AG04450 (cell line): ENCODE measurements at places on chromosomes 3 and 15.

GRCh38 chr15:56454836-56455235, 10.1 kb downstream of the MNS1 start:
- DNase-seq = no peak

DNA sequence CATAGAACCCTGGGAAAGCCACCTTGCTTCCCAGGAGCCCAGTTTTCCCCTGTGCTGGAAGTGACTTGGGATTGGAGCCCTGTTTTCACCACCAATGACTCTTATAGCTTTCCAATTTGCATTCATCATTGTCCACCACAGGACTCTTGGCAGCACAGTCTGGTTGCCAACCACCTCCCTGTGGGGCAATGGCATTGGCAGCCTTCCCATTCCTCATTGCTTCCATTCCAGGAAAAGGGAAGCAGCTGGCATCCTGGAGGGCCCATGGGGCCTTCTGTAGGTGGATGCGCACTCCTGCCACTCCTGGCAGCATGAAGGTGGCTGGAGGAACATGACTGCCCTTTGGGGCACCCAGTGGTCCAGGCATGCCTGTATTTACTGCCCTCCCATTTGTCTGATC, 57.7 kb downstream of the FEM1B start:
- DNase-seq = no peak

GRCh38 chr15:26182441-26182840, 319.3 kb upstream of the ATP10A start:
- DNase-seq = no peak

GRCh38 chr15:29480949-29481348, 211.3 kb upstream of the NSMCE3 start:
- DNase-seq = no peak

DNA sequence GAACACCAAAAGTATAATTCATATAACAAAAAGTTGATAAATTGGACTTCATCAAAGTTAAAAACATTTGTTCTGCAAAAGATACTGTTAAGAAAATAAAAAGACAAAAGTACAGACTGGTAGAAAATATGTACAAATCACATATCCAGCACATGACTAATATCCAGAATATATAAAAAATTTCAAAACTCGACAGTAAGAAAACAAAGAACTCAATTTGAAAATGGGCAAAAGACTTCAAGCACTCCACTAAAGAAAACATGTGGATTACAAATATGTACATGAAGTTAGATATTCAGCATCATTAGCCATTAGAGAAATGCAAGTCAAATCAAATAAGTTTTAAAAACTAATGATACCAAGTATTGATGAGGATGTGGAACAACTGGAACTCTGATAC, 6.7 kb downstream of the GK5 start:
- DNase-seq = no peak

DNA sequence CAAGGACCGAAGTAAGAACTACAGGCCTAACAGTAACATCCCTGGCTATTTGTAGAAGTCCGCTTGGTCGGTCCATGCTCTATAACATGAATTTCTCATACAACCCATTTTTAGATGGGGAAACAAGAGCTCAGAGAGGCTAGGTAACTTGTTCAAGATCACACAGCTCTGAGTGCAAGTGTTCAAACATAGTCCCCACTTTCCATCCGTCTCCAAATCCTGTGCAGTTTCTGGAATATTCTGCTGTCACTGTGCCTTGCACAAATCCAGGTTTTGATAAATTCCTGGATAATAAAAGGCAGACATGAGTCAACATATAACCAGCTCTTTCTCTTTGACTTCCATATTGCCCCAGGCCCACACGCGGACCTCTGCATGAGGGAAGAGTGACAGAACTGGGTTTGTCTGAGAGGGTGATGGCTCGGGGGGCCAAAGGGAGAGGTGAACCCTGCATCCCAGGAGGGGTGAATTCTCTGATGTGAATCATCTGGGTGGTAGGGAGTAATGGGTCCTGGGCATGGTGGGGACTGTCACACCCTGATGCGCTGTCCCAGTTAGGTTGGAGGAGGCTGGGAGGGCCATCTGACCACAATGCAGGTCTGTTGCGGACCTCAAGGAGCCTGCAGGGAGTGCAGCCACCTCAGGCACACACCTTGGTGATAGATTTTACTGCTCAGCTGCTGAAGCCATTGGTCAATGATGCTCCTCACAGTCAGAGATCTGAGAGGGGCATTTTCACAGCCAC, 162.2 kb downstream of the SMAD6 start:
- DNase-seq = no peak

DNA sequence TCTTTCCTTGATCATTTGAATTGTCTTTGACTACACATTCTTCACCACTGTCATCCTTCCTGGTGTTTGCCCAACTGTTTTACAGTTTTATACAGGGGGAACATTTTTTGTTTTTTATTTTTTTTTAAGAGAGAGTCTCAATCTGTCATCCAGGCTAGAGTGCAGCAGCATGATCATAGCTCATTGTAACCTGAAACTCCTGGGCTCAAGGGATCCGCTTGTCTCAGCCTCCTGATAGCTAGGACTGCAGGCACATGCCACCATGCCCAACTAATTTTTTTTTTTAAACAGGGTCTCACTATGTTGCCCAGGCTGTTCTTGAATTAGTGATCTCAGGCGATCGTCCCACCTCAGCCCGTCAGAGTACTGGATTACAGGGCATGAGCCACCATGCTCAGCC, 222.6 kb downstream of the BBX start:
- no peak for DNase-seq

GRCh38 chr3:194330579-194330978, 20.5 kb downstream of the CPN2 start:
- no peak for DNase-seq

DNA sequence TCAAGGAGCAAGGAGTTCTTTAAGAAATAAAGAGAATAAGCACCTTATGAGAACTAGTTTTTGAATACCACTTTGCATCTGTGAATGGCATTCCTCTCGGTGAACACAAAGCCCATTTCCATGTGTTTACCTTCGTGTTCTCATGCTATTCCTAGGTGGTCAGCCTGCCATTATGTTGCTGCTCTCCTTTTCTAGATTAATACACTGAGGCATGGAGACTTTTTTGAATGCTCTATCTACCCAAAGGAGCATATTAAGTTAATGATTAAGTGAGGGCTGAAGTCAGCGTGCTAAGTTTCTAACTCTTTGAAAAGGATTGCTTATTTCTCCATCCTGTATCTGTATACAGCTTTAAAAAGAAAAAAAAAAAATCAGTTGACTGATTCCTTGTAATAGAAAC, 394.5 kb downstream of the MECOM start:
- no peak for DNase-seq

- no peak for DNase-seq
Observed at GRCh38 chr3:126992776-126993175, 9.9 kb downstream of the PLXNA1 start.

DNA sequence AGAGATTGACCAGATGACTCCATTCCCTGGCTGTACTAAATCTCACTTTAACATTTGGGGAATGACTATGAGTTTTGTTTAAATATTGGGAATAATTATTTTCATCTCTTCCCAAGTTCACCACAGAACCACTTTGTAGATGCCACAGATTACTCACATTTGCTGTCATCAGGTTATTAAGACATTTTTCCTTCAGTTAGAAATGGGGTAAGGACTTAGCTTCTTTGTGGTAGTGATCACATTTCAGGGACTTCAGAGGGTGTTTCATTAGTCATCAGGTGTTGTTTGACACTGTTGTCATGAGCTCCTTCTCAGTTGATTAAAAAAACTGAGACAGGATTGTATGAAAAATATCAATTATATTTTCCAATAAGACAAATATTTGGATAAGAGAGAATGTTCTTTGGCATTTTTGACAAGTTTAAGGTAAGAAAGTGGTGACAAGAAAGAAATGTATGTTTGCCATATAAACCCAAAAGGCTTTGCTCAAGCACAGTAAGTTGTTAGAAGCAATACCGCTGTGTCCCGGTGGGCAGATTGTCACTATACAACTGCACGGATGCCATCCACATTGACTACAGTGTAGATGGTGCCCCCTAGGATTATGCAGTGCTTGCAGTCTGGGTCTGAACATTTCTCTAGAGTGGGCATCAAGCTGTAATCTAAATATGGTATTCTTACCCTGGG, 22.3 kb downstream of the FBXL2 start:
- no peak for DNase-seq

DNA sequence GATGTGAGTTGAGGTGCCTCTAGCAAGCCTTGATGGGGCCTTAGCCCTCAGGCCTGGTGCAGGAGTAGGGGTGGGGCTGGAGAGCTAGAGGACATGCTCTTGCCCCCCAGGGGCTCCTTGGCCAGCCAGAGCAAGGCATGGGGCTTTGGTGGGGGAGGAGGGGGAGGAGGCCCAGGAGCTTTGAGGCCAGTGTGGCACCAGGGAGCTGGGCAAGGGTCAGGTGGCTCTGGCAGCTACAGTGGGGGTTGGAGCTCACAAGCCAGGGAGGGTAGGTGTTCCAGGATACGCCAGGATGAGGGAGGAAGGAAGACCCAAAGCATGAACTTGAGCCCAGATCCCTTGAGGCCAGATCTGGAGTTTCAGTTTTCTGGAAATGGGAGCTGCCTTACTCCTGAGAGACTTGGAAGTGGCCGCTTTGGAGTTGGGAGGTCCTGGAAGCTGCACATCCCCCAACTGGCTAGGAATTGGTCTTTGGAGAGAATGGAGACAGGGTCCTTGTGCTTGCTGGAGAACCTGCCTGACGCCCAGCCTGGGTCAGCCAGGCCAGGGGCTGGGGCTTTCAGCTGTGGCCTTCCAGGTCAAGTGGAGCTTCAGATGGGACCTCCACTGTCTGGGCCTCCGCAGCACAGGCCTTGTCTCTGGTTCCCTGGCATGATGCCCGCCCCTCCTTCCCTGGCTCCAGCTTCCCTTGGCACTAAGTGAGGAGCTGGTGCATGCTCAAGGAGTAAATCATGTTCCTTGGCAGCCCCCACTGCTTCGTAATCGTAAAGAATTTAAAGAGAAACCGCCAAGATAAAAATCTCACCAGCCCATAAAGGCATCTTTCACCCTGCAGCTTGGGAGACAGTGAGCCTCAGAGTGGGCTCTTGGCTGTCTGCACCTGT, 8.7 kb downstream of the SEMA3F start:
- peak; percentile 76 for DNase-seq

GRCh38 chr3:90055666-90056065, 948.2 kb downstream of the EPHA3 start:
- no peak for DNase-seq
